ENCODE measurements at places on chromosomes 5 and 9.

DNA sequence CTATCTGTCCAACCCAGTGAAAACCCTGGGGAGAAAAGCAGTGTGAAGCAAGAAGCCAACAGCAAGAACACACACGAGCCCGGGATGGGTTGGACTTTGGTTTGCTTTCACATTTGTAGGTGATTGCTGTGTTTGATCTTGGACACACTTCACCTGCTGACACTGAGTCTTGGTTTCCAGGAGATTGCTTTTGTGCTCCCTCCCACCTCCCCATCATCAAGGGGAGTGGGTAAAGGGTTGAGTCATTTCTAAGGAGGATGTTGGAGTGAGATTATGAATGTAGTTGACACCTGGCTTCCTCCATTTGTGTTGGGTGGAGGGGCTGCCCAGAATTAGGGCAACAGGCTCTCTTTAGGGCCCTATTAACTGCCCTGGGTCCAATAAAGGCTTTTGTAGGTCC lies 37.5 kb downstream of the ANKDD1B start:
- no peak for DNase-seq

DNA sequence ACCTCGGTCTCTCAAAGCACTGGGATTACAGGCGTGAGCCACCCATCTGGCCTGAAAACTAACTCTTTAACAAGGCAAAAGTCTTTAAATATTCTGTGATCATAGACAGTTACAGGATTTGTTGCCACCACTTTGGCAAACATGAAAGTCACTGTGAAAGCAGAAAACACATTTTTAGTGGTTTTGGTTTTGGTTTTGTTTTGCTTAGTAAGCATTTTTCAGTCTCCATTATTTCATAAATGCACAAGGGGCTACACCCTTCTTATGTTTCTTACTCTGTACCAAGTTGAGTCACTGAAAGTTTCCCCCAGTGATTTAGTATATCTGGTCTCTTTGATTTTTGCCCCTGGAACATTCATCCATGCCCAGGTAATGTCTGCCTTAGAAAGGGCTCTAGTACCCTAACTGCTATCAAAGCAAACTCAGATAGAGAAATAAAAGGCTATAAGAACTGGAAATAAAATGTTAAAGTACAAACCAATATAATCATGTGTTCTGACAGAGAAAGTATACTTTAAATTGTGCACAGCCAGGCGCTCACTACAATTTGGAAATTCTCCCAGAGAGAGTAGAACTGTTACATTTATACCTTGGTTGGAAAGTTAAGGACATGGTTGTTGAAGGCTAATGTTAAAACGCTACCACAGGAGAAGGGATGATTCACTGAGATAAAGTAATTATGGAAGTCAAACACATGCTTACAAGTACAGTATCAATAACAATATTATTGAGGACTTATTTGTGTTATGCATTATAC lies 1022.5 kb upstream of the DMAC1 start:
- peak; percentile 40 for DNase-seq

DNA sequence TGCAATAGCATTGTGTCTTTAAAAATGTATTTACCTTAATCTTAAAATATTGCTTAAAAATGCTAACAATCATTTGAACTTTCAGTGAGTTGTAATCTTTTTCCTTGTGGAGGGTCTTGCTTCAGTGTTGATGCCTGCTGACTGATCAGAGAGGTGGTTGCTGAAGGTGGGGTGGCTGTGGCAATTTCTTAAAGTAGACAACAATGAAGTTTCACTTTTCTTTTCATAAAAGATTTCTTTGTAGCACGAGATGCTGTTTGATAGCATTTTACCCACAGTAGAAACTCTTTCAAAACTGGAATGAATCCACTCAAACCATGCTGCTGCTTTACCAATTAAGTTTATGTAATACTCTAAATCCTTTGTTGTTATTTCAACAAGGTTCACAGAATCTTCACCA lies 50.8 kb downstream of the NR3C1 start:
- no peak for DNase-seq

DNA sequence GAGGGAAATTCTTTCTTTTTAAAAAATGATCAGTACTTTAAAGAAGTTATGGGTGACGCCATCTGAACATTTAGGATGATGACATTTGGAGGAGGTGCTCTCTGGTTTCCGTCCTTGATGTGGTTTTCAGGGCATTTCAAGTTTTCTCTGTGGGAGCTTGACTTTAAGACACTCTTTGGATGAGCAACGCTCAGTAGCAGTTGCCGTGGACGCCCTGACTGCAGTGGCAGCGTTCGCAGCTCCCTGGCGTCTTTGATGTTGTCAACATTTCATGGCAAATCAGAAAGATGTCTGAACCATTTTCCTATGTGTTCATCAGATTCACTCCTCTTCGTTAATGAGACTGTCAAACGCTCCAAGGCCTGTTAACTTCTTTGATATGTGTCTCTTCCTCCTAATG lies 86.1 kb downstream of the ZNF354C start:
- peak; percentile 18 for DNase-seq

DNA sequence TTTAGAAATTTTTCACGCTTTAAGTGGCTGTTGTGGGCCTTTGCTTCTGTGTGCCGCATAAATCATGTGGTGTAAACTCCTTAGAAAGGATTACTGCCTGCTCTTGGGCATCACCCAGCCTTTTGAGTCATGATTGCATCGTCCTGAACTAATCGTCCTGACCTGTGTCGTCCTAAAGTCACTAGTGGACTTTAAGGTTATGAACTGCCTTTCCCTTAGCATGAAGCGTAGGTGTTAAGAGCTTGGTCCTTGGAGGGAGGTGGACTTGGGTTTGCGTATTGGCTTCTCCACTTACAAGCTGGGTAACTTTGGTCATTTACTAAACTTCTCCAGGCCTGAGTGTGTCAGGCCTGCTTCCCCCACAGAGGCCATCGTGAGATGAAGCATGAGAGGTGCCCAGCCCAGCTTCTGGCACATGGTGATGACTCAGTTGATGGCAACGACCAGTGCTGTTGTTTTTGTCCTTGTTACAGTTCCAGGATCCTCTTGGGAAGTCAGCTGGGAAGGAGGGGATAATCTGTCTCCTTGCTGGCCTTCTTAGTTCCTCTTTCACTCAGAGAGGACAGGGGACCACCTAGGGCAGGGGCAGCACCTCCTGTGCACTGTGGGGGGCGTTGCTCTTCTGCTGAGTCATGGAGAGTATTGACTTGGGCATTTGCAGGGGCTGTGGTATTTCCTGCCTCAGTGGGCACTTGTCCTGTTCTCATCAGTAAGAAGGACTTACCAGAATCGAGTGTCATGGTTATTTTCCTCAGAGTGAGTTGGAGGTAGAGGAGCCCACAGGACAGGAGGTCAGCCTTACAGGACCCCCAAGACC lies 54.2 kb upstream of the NCS1 start:
- DNase-seq = peak; percentile 48

All from fibroblast of upper back skin (primary cell).